ENCODE measurements at places on chromosomes 1 and 21. TPM values are rescaled to one million over a fixed set of nuclear protein-coding genes. Genes with fewer than 3 reads are reported as not detected.

DNA sequence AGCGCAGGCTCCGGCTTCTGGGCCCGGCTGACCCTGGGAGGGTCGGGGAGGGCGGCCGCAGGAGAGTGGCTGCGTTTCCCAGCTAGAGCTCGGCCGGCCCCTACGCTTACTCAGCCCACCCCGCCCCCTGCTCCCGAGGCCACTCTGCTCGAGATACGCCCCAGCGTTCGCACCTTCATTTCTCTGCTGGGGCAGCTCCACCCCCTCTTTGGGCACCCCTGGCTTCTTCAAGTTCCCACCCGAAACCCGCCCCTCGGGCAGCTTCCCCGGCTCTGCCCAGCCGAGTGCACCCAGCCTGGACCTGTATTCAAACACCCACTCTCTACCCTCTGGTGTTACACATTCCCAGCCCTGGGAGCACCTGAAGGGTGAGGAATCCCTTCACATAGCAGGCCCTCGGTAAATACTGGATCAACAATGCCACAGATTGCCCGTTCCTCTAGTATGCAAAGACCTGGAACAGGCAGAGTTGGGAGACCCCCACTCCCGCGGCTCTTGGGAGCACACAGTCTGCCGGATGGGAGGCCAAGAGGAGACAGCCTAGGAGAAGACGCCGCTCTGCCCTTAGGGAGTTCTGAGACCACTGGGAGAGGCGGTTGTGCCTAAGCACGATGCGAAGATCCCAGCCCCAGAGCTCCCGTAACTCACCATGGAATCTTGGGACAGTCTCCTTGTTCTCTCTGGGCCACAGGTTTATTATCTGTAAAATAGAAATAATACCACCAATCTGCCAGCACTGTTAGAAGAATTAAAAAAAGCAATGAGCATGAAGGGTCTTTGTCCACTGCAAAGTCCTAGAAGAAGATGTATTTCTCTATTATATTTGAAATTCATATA lies 566 bp upstream of the PAQR7 start:
- peak; percentile 66 for DNase-seq

DNA sequence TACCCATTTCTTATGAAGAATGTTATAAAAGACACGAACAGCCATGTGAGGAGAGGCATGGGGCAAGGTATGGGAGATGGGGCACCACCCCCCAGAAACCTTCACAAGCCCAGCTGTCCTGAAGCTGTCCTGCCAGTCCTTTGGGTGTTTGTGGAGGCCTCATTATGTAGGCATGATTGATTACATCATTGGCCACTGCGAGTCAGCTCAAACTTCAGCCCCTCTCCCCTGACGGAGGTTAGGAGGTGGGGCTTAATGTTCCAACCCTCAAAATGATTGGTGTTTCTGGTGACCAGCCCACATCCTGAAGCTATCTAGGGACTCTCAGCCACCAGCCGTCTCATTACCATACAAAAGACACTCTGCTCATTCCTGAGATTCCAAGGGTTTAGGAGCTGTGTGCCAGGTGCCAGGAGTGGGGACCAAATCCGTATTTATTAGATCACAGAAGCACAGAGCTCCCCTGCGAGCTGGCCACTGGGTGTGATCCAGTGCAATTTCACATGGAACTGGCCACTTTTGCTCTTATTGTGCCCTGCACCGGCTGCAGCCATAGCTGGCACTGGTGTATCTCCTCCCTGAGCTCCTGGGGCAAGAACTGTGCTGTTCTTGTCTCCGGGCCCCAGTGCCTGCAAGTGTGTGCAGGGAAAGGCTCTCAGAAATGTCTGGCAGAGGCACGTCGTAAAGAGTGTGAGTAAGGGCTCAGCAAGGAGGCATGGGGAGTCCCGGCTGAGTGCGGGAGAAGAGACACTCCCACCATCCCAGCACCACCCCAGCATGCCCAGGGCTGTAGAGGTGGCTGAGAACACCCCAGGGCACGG lies 10.5 kb downstream of the KIAA1614 start:
- DNase-seq, result no peak

GRCh38 chr1:236143104-236143948 lies 987 bp downstream of the GPR137B start:
- peak; percentile 65 for DNase-seq

DNA sequence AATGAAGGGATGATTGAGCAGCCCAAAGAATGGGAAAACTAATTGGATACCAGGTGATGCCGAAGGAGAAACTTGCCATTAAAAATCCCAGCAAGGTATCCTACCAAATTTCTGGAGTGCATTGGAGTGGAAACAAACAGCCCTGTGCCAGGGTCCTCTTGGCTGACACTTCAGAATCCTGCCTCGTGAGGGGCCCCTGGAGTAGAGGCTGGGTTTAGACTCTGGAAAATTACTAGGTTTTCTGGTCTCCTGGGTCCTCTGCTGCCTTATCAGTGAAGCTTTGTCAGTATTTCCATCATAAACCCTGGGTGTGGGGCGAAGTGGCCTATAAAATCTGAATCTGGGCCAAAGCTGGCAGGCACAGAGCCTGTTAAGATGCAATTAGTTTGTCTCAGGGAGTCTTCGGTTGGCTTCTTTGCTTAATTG lies 289.2 kb upstream of the USP24 start:
- no peak for DNase-seq

PRDX6 gene
- total RNA-seq, result 169 TPM

CACNA1S gene
- total RNA-seq, result not detected

Measured in activated CD8-positive, alpha-beta T cell treated with anti-CD3 and anti-CD28 coated beads for 36 hours (primary cell).